ENCODE measurements at places on chromosomes 11 and 22.
A peak's percentile ranks its signal among the peaks of the same experiment; 100 is the strongest.

GRCh38 chr11:113778111-113778910 lies 1.3 kb upstream of the CLDN25 start:
- H3K27ac ChIP-seq: no peak overlapping the region
- H3K36me3 ChIP-seq: no peaks in the 10 kb centered on the region
- 0 out of 2 replicates have a peak, but pooled peaks cover 3% of the 10 kb centered on the region for H3K4me1 ChIP-seq
- H3K4me3 ChIP-seq: no peak overlapping the region
- no peaks in the 10 kb centered on the region for H3K27me3 ChIP-seq
- no peak for DNase-seq

GRCh38 chr11:105274631-105275030 lies 135.1 kb upstream of the CARD18 start:
- no peak for DNase-seq
- H3K36me3 ChIP-seq: no peaks in the 10 kb centered on the region
- H3K27ac ChIP-seq: no peak overlapping the region
- H3K4me3 ChIP-seq: no peak overlapping the region

DNA sequence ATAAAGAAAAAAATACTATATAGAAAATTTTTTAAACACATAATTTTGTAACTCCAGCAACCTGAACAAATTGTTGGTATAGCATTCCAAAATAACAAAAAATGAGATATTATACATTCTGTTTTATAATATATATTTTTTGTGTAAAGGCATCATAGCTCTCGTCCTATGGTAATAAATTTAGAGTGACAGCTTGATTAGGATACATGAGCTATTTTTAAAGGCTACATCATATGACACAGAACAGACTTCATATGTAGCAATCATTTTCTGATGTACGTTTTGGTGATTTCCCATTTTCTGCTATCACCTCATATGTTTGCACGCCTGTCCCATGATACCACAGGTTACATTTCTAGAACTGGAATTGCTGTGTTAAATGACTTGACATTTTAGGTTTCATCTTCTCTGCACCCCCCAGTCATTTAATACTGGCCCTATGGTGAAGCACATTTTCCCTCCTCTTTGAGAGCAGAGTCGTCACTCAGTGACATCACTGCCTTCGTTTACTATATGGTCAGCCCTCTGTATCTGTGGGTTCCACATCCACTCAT lies 19.5 kb downstream of the PC start:
- no peak overlapping the region for H3K4me3 ChIP-seq
- no peak overlapping the region for H3K27ac ChIP-seq
- H3K4me1 ChIP-seq: no peaks in the 10 kb centered on the region
- DNase-seq: no peak
- no peaks in the 10 kb centered on the region for H3K36me3 ChIP-seq
- peaks cover 19% of the 10 kb centered on the region for H3K27me3 ChIP-seq

GRCh38 chr11:14027525-14027924 lies 65.0 kb downstream of the SPON1 start:
- no peak for DNase-seq
- no peaks in the 10 kb centered on the region for H3K4me1 ChIP-seq
- no peaks in the 10 kb centered on the region for H3K36me3 ChIP-seq
- no peak overlapping the region for H3K4me3 ChIP-seq

DNA sequence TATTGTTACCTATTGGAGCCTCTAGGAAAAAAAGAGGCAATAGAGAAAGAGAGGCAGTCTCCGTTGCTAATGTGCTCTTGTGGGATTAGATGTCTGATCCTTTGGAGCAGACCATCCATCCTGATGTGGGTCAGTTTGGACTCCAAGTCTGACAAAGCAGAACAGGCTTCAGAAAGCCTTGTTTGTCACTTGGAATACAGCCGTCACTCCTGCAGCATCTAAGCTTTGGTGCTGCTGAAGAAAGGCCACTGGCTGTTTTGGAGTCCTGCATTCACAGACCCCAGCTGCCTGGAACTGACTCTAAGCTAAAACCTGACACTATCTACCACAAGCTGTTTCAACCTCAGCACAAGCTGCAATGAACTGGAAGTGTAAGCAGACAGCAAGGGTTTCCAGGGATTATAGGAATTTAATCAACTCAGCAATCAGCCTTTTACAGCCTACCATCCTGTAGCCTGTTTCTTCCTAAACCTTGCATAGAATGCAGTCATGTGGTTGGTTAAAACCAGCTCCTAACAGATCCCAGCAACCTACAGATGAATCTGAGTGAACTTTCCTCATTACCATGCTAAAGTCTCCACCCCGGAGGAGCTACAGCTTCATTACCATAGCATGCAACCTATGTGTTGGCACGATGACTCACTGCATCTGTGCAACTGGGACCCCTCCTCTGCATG lies 3.7 kb upstream of the PLAAT4 start:
- no peaks in the 10 kb centered on the region for H3K36me3 ChIP-seq
- no peaks in the 10 kb centered on the region for H3K27me3 ChIP-seq
- no peak for DNase-seq
- no peak overlapping the region for H3K27ac ChIP-seq
- H3K4me3 ChIP-seq: no peak overlapping the region
- peaks cover 29% of the 10 kb centered on the region for H3K4me1 ChIP-seq

DNA sequence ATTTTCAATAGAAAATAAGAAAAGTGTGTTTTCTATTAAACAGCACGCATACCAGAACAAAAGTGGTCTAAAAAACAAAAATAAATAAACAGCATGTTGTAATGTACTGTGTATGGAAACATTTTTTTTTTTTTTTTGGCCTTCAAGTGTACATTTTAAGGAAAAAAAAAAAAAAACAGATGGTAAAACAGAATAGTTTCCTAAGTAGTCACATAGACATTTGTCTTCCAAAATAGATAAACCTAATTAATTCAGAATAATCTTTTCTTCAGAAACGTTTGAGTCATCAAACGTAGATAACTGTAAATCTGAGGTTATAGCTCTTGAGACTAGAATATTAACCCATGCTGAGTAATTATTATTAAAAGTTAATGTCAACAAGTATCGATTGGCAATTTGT lies 396 bp upstream of the CFAP300 start:
- no peaks in the 10 kb centered on the region for H3K36me3 ChIP-seq
- no peak overlapping the region for H3K27ac ChIP-seq
- no peaks in the 10 kb centered on the region for H3K27me3 ChIP-seq
- peak overlapping the region; percentile 50 for H3K4me3 ChIP-seq
- no peak for DNase-seq

DNA sequence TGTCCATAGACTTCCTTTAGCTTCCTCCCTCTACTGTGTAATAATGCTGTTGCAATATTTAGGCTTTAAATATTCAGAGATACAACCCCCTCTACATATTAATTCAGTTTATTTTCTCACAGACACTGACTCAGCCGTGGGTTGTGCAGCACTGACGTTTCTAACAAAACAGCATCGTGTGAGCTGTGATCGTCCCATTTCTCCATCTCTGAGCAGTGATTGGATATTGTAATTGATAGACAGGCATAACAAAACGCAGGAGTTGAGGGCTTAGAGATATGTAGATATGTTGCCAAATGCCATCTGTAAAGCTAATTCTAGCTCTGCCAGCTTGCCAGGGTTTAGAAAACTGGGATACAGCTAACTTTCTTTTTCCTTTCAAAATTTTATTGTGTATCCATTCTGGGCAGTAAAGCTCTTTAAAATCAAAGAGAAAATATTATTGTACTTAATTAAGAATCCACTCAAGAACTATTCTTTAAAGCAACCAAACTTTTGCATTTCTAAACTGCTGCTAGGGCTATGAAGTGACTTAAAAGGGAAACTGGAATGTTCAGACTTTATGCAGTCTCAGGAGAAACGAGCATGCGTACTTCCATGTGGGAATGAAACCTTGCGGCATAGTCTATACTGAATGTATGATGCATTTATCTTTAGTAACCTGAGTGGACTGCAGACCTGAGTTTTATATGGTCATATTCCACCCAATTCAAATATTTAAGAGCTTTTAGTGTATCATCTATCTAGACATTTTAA lies 22.7 kb downstream of the BTBD10 start:
- no peaks in the 10 kb centered on the region for H3K27me3 ChIP-seq
- H3K4me1 ChIP-seq: no peaks in the 10 kb centered on the region
- H3K36me3 ChIP-seq: no peaks in the 10 kb centered on the region
- no peak overlapping the region for H3K4me3 ChIP-seq
- no peak for DNase-seq
- H3K27ac ChIP-seq: no peak overlapping the region

- H3K4me1 ChIP-seq: no peaks in the 10 kb centered on the region
- H3K36me3 ChIP-seq: no peaks in the 10 kb centered on the region
- no peak for DNase-seq
- no peak overlapping the region for H3K27ac ChIP-seq
- no peaks in the 10 kb centered on the region for H3K27me3 ChIP-seq
Observed at GRCh38 chr11:58940028-58940427, 740 bp downstream of the GLYATL1 start.

DNA sequence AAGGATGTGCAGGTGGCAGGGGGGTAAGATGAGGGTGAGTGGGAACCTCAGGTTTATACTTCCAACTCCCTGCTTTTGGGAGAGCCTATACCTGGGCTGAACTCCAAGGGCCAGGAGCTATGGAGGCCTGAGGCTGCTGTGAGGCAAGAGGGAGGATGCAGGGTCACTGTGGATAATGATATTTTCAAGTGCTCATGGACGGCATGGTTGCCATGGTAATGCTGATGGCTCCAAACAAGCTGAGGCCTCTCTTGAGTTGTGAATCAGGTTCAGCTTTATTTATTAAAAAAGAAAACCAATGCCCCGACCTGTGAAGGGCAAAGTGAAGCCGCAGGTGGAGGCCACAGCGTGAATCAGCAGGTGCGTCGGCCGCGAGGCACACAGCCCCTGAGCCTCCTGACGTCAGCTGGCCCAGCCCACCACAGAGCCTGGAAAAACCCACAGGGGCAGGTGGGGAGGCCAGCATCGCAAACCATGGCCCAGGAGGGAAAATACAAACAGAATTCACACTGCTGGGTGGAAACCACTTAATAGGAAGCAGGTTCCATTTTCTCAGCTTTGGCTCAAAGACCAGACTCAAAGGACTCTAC lies 17.4 kb upstream of the CREB3L1 start:
- DNase-seq: no peak
- H3K27ac ChIP-seq: no peak overlapping the region
- no peaks in the 10 kb centered on the region for H3K27me3 ChIP-seq
- H3K4me1 ChIP-seq: no peaks in the 10 kb centered on the region
- H3K36me3 ChIP-seq: no peaks in the 10 kb centered on the region
- no peak overlapping the region for H3K4me3 ChIP-seq

DNA sequence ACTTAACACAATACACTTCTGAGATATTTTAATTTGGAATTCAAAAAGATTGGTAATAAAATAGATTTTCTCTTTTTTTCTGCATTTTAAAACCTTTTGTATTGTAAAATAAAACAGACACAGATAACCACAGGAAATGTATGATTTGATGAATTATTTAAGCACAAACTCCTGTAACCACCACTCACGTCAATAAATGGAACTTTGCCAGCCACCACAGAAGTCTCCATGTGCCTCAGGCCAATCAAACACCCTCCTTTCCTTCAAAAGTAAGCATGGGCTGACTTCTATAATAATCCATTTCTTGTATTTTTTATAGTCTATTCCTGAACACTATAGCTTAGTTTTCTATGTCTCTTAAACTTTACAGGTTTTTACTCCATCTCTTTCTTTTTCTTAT lies 721.7 kb downstream of the DLG2 start:
- no peaks in the 10 kb centered on the region for H3K27me3 ChIP-seq
- H3K4me1 ChIP-seq: no peaks in the 10 kb centered on the region
- no peak for DNase-seq
